ENCODE measurements at places on chromosomes 2 and 18. TPM values are rescaled to one million over a fixed set of nuclear protein-coding genes. Genes with fewer than 3 reads are reported as not detected.

TRPM8 gene
- total RNA-seq = not detected

RTP5 gene
- total RNA-seq = not detected

DNA sequence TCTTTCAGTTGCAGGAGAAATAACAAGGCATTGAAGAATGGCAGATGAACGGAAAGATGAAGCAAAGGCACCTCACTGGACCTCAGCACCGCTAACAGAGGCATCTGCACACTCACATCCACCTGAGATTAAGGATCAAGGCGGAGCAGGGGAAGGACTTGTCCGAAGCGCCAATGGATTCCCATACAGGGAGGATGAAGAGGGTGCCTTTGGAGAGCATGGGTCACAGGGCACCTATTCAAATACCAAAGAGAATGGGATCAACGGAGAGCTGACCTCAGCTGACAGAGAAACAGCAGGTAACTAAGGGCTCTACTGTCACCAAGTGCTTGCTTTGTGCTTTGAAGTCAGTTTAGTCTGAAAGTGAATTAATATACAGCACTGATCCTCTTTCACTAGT is 118.5 kb upstream of the UNC80 start:
- no peak overlapping the region for H3K27ac ChIP-seq
- no peak for DNase-seq
- no peak overlapping the region for H3K4me3 ChIP-seq
- no peaks in the 10 kb centered on the region for H3K36me3 ChIP-seq

- no peaks in the 10 kb centered on the region for H3K36me3 ChIP-seq
- no peaks in the 10 kb centered on the region for H3K4me1 ChIP-seq
- H3K27me3 ChIP-seq = no peaks in the 10 kb centered on the region
- no peak for DNase-seq
- H3K27ac ChIP-seq = no peak overlapping the region
These were observed 242.6 kb downstream of the IKZF2 start for GRCh38 chr2:212908682-212909435.

PHOSPHO2 gene
- total RNA-seq = 2.0 TPM

DNA sequence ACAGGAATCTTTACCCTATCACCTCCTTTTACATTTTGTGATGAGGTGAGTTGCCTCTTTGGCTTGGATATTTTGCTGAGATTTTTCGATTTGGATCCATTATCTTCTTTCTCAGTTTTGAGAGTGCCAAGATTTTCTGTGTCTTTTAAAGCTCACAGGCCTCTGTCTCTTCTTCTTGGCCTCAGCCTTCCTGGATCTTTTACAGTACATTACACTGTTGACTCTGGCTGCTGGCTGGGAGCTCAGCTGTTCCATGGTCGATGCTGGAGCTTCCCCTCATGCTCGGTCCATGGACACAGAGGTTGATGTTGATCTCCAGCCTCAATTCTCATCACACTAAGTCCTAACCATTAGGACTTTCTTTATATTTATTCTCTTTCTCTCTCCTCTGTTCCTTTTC is 332.8 kb upstream of the UBE2E3 start:
- H3K27me3 ChIP-seq = no peaks in the 10 kb centered on the region
- no peaks in the 10 kb centered on the region for H3K4me1 ChIP-seq

GRCh38 chr2:23488584-23488983 is 103.6 kb downstream of the KLHL29 start:
- no peak for DNase-seq
- H3K27me3 ChIP-seq = no peaks in the 10 kb centered on the region
- H3K27ac ChIP-seq = no peak overlapping the region
- no peaks in the 10 kb centered on the region for H3K4me1 ChIP-seq

DNA sequence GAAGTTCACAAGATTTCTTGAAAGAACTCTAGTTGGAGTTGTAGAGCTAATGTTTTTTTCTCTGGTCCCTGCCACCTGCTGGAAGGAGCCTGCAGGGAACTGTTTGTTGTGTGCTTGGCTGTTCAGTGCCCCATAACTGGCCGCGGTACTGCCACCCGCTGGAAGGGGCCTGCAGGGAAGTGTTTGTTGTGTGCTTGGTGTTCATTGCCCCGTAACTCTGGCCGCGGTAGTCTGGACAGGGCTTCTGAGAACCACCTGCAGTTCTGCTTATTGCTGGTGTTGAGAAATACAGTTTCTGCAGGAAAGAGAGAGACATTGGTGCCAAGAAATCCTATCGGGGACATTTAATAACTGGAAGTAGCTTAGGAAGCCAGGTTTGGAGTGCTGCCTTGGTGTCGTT is 58.1 kb downstream of the AGAP1 start:
- H3K36me3 ChIP-seq = no peaks in the 10 kb centered on the region
- peaks cover 11% of the 10 kb centered on the region for H3K4me1 ChIP-seq
- no peak overlapping the region for H3K27ac ChIP-seq
- DNase-seq = no peak
- H3K4me3 ChIP-seq = no peak overlapping the region
- H3K27me3 ChIP-seq = no peaks in the 10 kb centered on the region

- no peak for DNase-seq
- no peak overlapping the region for H3K27ac ChIP-seq
- no peaks in the 10 kb centered on the region for H3K36me3 ChIP-seq
- H3K4me1 ChIP-seq = no peaks in the 10 kb centered on the region
- no peaks in the 10 kb centered on the region for H3K27me3 ChIP-seq
- no peak overlapping the region for H3K4me3 ChIP-seq
These were observed 38.2 kb downstream of the LCT start for GRCh38 chr2:135798762-135799161.

- no peak overlapping the region for H3K4me3 ChIP-seq
- H3K27me3 ChIP-seq = no peaks in the 10 kb centered on the region
- no peaks in the 10 kb centered on the region for H3K4me1 ChIP-seq
- H3K36me3 ChIP-seq = no peaks in the 10 kb centered on the region
These were observed 144.6 kb upstream of the CCDC195 start for GRCh38 chr2:224860786-224861185.

DNA sequence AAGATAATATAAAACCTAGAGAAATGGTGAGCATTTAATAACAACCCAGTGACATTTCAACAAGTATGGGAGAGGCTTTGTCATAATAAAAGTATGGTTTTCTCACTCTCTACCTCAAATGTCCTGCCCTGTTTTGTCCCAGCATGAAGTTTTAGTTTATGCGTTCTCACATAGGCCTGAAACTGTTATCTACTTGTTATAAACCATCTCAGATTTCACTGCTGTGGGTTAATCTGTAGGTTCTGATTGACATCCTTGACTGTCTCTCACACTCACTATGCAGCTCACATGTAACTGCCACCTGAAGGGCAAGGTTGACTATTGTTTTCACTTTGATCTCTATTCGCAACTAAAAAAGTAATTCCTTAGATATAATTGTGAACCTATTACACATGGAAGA is 44.9 kb downstream of the ZEB2 start:
- H3K4me3 ChIP-seq = no peak overlapping the region
- DNase-seq = no peak

GRCh38 chr18:8609659-8610458 is 622 bp downstream of the RAB12 start:
- no peak for DNase-seq
- H3K27me3 ChIP-seq = no peaks in the 10 kb centered on the region
- peaks cover 52% of the 10 kb centered on the region for H3K4me1 ChIP-seq
- H3K4me3 ChIP-seq = peak overlapping the region; percentile 98
- no peaks in the 10 kb centered on the region for H3K36me3 ChIP-seq
- peak overlapping the region; percentile 97 for H3K27ac ChIP-seq

DNA sequence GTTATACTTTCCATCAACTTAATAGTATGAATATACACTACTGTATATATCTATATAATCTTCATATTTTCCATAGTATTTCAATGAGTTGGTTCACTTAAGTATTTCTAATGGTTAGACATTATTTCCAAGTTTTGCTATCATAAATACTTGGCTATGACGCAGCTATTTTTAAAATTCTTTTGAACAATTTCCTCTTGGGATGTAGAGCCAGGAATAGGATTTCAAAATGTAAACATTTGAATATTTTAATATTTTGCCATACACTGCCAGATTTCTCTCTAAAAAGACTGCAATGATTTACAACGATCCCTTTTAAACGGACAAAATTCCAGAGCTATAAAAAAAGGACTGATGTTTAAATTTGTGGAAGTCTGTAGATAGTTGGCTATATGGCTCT is 95.6 kb downstream of the NUP35 start:
- no peaks in the 10 kb centered on the region for H3K27me3 ChIP-seq
- no peaks in the 10 kb centered on the region for H3K36me3 ChIP-seq
- H3K4me1 ChIP-seq = peaks cover 4% of the 10 kb centered on the region
- H3K4me3 ChIP-seq = no peak overlapping the region
- no peak overlapping the region for H3K27ac ChIP-seq

GRCh38 chr2:35063836-35064235 is 1291.7 kb upstream of the CRIM1 start:
- no peaks in the 10 kb centered on the region for H3K36me3 ChIP-seq
- no peak overlapping the region for H3K27ac ChIP-seq
- H3K4me1 ChIP-seq = no peaks in the 10 kb centered on the region
- no peak for DNase-seq

- H3K36me3 ChIP-seq = no peaks in the 10 kb centered on the region
- H3K27ac ChIP-seq = no peak overlapping the region
- no peaks in the 10 kb centered on the region for H3K27me3 ChIP-seq
- no peaks in the 10 kb centered on the region for H3K4me1 ChIP-seq
- no peak overlapping the region for H3K4me3 ChIP-seq
- no peak for DNase-seq
These were observed 14.6 kb downstream of the SCLY start for GRCh38 chr2:238075397-238075796.

ITM2C gene
- 10.9 TPM for total RNA-seq

MAIP1 gene
- 27.8 TPM for total RNA-seq

- no peaks in the 10 kb centered on the region for H3K27me3 ChIP-seq
- no peak for DNase-seq
- no peak overlapping the region for H3K27ac ChIP-seq
These were observed 63.4 kb upstream of the ARHGAP28 start for GRCh38 chr18:6666012-6666685.

- peaks cover 24% of the 10 kb centered on the region for H3K4me1 ChIP-seq
- H3K4me3 ChIP-seq = no peak overlapping the region
- DNase-seq = no peak
- H3K27me3 ChIP-seq = no peaks in the 10 kb centered on the region
These were observed 97.3 kb downstream of the SH3BP4 start for GRCh38 chr2:235049069-235049468.

DNA sequence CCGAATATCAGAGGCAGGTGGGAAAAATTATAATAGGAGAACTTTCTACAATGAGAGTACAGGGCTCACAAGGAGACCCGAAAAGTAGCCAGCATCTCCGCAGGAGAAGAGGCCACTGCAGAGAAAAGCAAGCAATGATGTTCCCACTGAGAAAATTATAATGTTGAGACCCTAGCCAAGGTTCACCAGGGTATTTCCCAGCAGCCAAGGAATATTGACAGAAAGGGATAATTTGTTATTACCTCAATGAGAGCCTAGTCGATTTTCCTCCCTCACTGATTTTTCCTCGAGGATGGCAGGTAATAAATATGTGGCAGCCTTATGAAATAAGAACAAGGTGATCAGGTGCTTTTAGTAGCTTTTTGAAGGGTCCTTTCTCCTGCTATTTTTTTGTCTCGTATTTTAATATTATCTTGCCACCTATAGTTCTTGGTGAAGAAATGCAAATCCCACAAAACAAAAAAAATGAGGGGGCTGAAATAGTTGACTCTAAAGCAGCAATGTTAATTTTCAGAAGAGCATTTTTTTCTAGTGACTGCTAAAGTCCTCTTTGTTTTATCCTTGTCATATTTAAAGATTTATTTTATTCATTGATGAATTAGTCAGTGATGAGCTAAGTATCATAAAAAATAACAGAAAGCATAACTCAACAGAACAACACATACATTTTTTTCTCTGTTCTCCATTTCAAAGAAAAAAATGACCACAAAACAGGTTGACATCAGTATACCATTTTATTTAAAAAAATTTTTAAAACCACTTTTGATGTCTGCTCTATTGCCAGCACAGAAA is 215.4 kb downstream of the KCNE4 start:
- DNase-seq = no peak
- H3K27ac ChIP-seq = no peak overlapping the region

CFAP65 gene
- not detected for total RNA-seq

GRCh38 chr2:49827366-49827765 is 673.1 kb upstream of the FSHR start:
- H3K27me3 ChIP-seq = no peaks in the 10 kb centered on the region
- H3K4me1 ChIP-seq = no peaks in the 10 kb centered on the region
- no peak overlapping the region for H3K27ac ChIP-seq
- no peak overlapping the region for H3K4me3 ChIP-seq

- DNase-seq = no peak
- no peaks in the 10 kb centered on the region for H3K4me1 ChIP-seq
- no peak overlapping the region for H3K27ac ChIP-seq
- no peaks in the 10 kb centered on the region for H3K36me3 ChIP-seq
These were observed 406.8 kb downstream of the NBAS start for GRCh38 chr2:15154297-15154696.

DNA sequence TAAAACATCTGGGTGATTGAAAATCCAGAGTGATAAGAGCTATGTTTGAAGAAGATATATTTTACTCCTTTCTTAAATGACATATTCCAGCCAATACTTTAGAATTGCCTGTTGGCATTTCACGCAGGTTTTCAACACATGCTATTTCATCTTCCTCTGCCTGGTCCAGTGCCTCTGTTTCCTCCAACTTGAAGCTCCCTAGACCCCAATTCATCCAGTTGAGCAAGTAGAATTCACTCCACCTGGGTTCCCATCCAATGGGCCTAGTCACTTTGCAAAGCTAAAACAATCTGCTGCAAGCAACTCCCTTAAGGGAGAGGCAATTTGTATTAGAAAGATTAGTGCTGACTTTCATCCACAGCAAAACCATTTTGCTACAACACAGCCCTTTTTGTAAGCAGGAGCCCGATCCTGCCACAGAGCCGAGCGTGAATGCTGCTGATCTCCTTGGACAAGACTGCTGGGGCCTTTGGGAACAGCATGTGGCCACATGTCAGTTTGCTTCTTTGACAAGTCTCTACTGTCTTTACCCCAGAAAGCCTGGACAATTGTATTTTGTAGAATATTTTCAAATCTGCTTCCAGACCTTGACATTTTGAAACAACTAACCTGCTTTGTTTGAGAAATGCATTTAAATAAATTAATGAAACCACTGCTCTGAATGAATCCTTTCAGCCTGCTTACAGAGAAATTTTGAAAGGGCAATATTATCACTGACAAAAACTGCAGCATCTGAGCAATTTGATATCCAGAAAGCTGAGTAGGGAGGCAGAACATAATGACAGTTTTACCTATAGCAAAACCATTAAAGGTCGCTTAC is 259.1 kb downstream of the TDRD15 start:
- no peak overlapping the region for H3K4me3 ChIP-seq
- no peak for DNase-seq
- H3K27me3 ChIP-seq = no peaks in the 10 kb centered on the region
- H3K27ac ChIP-seq = no peak overlapping the region
- no peaks in the 10 kb centered on the region for H3K4me1 ChIP-seq

Data from gastrocnemius medialis (tissue), 4 donors.